Islet precursor cell (in vitro differentiated cells): ENCODE measurements at places on chromosomes 3 and 15.

- no peak for DNase-seq
Measured at GRCh38 chr15:91634179-91634578, 219.3 kb upstream of the SLCO3A1 start.

DNA sequence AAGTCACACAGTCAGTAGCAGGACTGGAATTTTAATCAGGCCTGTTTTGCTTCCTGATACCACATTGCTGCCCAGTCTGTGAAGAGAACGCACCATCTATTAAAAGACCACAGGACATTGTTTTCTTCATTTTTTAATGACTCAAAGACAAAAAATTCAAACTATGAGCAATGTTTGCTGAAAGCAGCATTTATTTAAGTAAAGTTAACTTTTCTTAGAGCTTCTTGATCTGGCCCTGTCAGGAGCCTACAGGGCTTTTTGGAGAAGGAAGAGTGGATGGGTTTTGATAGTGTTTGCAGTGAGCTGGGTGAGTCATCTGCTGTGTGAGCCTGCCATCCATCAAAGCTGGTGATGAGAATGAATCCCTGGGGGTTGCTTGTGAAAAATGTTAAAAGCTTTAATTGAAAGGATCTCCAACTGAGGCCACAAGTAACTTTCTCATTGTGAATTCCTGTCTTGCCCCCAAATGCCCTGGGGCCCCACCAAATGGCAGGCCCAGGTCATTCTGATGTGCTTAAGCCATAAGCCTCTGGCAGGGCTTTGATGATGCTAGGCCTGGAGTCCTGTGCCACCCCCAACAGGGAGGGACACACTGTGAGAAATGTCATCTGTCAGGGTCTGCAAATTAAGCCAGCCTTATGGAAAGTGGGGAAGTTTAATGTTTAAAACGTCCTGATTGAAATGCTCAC lies 136.2 kb upstream of the PFN2 start:
- peak; percentile 99 for DNase-seq

- DNase-seq = no peak
Measured at GRCh38 chr3:186024210-186024609, 84.7 kb downstream of the ETV5 start.

DNA sequence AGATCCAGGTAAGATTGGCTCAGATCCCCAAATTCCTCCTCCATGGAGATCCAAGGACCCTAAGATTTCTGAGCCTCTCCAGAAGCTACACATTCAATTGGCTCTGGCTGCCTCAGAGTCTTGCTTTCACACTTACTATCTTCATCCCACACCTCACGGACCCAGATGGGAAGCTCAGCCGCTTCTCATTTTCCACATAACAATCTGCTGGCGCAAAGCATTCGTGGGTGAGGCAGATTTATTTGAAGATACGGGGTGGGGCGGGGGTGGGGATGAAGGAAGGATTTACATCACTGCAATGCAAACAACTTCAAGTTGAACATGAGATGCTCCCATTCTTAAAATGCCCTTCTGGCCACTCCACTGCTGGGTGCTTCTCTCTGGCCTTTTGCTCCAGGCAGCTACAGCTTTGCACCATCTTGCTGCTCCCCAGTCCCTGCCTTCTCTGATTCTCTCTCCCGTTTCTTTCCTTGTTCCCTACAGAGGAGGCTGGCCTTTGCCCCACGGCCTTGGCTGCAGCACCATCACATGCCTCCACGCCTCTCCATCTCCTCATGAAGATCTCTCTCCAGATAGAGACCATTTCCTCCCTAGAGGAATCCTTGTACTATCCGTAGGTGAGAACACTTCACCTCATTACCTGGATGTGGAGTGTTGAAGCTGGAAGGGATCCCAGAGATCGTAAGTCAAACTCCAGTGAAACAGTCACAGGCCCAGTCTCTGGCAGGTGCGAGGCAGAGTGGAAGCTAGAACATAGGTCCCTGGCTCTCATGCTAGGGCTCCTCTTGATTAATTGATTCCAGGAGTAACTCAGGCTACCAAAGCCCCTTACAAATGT lies 175.9 kb downstream of the RPLP1 start:
- DNase-seq = peak; percentile 17

DNA sequence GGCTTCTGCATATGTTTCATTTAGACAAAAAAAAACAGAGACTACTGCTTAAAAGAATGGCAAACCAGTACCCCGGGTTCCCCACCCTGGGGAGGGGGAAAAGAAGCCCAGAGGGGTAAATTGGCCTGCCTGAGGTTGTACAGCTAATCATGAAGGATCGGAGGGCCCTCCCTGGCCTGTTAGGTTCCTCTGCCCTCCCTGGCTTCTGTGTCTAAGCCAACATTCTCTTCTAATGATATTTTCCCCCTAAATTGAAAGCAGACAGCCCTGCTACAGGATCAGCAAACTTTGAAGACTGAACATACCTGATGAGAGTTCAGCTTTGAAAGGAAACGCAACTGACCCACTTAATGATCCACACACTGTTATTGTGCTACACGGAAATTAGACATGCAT lies 2.5 kb downstream of the ARHGAP31 start:
- no peak for DNase-seq

- no peak for DNase-seq
Measured at GRCh38 chr15:73397461-73397860, 28.7 kb upstream of the HCN4 start.

DNA sequence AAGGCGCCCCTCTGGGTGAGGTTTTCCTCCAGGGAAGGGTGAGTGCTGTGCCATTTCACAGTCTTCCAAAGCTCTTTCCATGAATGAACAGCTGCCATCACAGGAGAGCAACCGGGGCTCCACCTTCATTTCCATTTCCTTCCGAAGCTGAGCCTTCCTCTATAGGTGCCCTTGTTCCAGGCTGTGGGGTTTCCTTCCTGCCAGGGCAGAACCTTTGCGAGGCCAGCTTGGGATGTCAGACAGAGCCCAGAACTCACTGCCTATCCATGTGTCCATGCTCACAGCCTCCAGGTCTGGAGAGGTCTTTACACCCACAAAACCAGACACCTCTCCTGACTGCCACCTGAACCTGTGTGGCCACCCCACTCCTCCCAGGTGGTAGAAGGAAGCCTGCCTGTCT lies 49.2 kb downstream of the SLCO2A1 start:
- no peak for DNase-seq

- no peak for DNase-seq
Measured at GRCh38 chr3:121897296-121897695, 3.1 kb downstream of the SLC15A2 start.

DNA sequence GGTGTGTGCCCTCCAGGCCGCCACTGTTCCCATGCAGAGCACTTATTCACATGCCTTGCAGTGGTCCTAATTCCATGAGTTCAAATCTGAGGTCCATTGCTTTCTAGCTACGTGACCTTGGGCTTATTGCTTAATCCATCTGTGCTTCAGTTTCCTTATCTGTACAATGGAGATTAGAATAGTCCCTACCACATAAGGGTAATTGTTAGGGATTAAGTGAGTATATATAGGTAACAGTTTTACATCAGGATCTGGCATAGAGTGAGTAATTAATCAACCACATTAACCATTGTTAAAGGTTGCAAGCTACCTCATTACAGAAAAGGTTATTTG lies 7.6 kb downstream of the CPN2 start:
- DNase-seq = no peak

DNA sequence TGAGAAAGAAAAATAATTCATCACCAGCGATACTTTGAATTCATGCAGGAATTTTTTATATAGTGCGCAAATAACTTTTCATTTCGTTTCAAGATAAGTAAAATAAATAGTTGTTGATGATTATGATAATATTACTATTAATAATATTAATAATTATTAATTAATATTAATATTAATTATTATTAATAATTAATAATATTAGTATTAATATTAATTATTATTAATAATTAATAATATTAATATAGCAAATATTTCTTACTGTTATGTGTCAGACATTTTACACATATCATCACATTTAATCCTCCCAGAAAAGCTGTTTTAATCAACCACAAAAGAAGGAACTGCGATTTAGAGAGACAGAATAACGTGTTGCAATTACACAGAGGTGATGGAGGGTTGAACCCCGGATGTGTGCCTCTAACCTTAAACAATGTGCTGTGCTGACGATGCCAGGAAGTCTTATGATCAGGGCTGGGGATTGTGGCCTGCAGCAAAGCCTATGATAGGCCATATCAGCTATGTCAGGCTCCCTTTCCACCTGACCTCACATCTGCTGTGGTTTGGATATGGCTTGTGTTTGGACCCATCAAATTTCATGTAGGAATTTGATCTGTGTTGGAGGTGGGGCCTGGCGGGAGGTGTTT lies 263.5 kb upstream of the NR2F2 start:
- no peak for DNase-seq

DNA sequence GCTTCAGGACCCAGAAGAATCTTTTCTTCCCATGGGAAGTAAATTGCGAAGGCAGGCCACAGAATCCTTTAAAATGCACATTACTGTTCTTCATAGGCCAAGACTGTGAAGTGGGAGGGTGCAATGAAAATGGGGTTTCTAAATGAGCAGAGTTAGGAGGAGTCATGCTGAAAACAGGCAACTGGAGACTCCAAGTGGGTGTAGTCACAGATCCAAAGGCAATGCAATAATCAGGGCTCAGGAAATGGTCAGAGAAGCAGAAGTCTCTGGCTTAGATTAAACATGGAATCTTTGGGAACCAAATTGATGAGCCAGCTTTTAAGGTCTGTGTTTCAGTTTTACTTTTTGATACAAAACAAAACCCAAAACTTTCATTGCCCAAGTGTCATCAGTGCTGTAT lies 37.6 kb downstream of the HHLA2 start:
- no peak for DNase-seq

DNA sequence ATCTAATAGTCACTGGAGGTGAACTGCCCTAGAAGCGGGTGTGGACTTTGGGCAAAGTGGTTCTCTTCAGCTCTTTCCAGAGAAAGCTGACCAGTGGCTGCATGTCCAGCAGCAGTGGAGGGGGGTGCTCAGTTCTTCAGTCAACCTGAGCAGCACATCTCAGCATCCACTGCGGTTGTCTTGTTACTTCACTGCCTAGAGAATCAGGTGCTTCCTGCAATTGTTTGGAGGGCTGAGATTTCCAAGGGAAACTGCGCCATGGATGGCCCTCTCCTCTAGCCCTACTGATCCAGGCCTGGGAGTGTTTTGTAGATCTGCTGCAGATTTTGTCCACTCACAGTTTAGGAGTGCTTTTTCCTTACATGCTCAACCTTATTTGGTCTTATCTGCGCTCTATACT lies 65.6 kb upstream of the CFAP161 start:
- no peak for DNase-seq

DNA sequence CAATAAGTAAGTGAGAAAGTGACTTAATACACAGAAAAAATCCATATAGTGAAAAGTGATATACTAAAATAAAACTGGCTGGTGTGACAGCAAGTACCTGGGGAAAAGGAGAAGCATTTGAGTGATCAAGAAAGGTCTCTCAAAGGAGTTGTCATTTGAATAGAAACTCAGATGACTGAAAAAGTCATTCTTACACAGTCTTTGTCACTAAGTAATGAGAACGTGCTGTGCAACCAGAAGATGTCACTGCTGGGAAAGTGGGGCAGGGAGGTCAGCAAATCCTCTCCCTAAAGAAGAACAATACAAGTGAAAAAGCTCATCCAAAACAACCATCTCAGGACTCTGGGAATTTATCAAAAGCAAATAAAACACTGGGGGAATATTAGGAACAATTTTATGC lies 317.5 kb upstream of the TRIM42 start:
- peak; percentile 40 for DNase-seq

GRCh38 chr3:88444251-88444650 lies 294.5 kb downstream of the C3orf38 start:
- DNase-seq = no peak

DNA sequence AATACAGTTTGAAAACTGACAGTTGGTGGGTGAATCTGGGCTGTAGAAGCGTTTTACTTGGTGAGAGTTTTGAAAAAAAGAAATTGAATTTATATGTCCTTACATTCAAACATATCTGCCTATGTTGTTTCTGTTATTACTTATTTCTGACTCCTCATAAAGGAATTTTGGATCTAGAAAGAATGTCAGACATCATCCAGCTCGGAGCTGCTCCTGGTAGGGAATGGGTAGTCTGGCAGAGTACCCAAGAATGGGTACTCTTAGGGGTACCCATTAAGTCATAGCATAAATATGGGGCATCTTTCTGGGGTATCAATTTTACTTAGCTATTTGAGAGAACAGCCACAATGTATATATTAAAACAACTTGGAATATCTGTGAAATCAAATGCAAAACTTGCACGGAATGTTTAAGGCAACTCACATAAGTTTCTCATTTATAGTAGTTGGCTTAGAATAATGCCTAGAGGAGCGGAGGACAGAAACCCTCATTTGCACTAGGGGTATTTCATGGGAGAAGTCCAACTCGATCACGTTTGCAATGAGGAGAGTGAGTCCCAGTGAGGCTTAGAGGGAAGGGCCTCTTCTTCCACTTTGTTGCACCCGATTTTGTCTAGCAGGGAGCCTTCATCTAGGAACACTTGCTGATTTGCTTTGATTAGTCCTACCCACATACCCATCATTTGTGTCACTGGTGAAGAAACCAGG lies 2.4 kb upstream of the LARP6 start:
- no peak for DNase-seq

DNA sequence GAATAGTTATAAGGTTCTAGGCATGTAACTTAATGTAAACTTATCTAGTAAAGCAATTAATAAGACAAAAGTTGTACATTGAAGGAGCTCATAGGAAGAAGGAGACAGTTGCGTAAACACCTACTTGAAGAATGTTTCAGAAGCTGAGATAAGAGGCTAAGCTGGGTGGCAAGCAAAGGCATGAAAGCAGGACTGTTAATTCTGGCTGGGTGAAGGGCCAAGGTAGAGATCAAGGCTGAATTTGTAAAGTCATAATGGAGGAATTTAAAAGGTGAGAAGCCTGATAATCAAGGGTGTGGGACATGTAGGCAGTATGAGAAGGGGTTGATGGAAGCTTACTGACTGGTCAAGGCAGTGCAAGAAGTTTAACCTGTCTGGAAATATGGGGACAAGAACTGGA lies 80.4 kb upstream of the TGFBR2 start:
- DNase-seq = no peak

DNA sequence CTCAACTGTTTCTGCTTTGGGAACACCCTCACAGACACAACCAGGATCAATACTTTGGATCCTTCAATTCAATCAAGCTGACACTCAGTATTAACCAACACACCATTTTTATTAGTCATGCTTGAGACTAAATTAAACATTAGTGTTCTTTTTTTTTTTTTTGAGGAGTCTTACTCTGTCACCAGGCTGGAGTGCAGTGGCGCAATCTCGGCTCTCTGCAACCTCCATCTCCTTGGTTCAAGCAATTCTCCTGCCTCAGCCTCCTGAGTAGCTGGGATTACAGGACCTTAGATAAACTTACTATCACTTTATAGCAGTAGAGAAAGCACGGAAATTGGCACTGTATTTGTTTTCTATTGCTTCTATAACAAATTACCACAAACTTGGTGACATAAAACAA lies 2.0 kb upstream of the RAB11A start:
- no peak for DNase-seq
